ENCODE measurements at places on chromosomes 6 and 20.

DNA sequence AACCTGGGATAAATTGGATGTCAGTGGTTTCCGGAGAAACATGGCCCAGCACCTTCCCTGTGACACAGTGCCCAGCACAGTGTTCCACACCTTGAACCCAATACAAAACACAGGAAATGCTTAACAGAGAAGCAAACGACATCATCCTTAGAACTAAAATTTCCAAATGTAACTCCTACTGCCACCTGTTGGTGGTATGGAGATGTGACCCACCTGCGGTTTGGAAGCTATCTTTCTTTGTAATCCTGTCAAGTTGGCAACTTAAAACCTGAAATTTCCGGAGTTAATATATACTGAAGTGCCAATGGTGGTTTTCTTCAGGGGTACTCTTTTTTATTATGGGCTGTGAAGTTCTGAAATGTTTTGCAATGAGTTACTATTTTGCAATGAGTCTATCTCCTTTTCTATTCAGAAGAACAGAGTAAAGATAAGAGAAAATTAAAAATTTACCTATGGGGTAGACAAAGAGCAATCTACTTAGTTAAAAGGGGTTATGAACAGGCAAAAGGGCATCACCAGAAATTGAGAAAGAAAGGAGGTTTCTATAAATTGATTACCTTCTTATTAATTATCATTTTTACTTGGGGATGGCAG lies 658.8 kb downstream of the PTPRT start:
- DNase-seq, result no peak

- DNase-seq, result no peak
Measured at GRCh38 chr6:38610050-38610625, 29.6 kb downstream of the BTBD9 start.

- no peak for DNase-seq
Measured at GRCh38 chr6:46220352-46221221, 49.8 kb upstream of the ENPP5 start.

- DNase-seq, result peak; percentile 8
Measured at GRCh38 chr6:5626727-5627426, 365.6 kb downstream of the FARS2 start.

- DNase-seq, result no peak
Measured at GRCh38 chr6:142302421-142303175, 791 bp downstream of the ADGRG6 start.

DNA sequence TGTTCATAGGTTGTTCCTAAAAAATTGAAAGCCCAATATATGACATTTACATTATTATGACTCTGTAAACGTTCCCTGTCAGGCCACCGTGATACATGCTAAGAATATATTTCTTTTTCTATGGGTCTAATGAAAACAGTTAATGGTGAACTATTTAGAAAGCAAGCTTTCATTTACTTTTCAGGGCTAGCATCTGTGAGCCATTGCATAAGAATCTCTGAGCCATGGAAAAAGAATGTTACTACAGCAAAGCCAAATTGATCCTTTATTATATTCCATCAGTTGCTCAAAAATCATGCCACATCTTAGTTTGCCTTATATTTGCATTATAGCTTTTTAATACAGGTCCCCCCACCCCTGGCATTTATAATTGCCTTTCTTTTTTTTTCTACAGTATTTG lies 275.5 kb downstream of the ZFAND3 start:
- no peak for DNase-seq

DNA sequence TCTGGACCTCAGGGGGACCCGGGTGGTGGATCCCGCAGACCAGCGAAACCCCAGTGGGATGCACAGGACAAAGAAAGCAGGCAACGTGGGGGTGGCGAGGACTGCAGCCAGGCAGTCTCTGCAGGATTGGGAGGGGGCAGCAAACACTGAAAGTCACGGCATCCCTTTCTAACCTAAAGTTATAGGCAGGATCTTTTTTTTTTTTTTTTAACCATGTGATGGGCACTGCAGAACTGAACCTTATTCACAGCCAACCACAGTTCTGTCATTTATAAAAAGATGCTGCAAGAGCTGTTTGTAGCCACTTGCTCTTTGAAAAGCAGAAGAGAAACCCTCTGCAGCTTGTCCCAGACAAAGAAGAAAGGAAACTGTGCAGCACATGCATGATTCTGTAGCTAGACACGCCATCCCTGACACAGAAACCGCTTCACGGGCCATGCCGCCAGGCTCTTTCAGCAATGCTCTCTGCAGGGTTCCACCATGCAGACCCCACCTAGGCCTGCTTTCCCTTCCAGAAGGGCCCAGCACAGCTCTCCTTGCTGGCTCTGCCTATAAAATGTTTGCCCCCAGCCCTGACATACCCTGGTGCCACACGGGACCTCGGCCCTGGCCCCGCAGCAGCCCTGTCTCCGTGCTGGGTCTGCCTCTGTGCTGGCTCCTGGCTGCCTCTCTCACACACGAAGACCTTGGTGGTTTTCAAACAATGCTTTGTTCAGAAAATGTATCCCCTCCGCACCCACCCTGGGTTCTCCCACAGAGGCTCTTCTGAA lies 70.8 kb downstream of the PYGB start:
- DNase-seq, result no peak

DNA sequence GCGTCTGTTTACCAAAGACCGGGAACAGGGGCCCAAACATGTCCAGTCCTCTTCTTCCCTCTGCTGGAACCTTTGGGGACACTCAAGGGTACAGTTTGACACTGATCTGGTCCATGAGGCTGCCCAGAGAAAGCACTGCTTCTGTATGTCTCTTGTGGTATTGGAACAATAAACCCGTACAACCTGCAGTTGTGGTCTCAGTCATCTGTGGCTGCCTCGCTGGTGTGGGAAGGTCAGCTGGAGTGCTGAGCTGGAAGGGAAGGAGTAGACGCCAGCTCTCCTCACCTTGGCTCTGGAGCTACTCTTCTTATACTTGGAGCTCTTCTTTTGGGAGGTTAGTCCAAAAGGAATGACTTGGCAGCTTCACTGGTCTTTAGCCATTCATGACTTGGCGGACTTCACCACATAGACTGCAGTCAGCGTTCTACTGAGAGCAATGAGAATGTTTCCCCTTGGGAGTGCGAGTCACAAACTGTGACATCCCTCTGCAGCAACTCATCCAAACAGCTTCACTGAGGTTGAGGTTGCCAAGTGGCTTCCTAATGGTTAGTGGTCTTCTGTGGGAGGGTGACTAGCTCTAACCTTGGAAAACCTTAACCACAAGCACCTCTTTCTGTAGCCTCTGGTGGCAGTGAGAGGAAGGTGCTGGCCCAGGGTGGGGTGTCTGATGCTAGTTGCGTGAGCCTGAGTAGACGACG lies 81.2 kb downstream of the ASXL1 start:
- DNase-seq, result no peak

DNA sequence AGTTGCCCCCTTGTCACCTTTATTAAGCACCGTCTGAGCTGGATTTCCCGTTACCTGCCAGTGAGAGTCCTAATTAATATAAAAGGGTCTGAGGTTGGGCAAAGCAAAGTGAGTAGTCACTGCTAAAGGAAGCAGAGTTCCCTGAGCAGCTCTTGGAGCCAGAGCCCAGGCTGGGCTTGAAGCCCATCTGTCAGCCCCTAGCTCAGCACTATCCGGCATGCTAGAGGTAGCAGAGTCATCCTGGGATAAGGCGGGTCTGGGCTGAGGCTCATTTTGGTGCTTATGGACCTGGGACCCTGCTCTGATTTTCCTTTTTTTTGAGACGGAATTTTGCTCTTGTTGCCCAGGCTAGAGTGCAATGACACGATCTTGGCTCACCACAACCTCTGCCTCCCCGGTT lies 46.2 kb downstream of the ADNP start:
- DNase-seq, result no peak

- no peak for DNase-seq
Measured at GRCh38 chr6:76230711-76231110, 158.2 kb upstream of the IMPG1 start.

DNA sequence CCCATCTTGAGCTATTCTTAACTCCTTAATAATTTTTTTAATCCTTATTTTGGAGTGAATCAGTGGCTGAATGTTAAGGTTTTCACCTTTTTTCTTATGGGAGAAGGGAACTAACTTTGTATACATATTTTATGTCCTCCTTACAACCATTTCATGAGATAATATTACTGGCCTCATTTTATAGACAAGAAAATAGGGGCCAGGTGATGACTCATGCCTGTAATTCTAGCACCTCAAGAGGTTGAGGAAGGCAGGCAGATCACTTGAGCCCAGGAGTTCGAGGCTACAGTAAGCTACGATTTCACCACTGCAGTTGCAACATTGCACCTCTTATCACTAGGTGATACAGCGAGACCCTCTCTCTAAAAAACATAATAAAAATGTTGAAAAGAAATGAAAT lies 128.7 kb downstream of the TMEM242 start:
- no peak for DNase-seq

DNA sequence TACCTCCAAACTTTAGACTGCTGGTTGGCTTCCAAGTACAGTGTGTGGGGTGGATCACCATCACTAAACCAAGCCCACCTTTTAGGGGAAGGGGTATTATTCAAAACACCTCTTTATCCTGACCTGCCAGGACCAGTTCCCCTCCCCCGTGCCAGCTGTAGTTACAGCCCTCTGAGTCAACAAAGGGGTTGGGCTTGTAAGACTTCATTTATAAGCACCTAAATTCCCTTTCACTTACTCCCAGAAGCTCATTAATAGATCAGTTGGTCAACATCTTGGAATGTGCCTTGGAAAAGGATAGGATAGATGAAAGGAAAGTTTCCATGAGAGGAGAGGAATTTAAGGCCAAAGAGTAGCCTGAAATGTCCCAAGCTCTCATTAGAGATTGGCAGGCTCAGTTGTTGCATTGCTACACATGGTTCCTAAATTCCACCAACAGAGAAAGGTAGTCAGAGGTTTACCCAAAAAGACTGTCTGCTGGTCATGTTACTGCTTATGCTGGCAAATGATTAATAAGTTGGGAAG lies 59.2 kb downstream of the TNFAIP3 start:
- DNase-seq, result no peak

DNA sequence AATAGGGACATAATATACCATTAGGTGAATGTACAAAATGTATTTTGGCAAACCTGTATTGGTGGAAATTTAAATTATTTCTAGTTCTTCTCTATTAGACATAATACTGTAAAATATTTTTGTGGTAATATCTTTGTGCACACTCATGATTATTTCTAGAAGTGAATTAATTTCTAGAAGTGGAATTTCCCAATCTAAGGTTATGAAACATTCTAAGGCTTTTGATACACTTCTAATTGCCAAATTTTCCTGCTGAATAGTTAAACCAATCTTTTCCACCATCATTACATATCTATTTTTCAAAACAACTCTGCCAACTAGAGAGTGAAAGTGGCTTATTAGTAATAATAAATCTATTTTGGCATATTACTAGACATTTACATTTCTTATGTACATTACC lies 1.8 kb upstream of the CCND3 start:
- no peak for DNase-seq

GRCh38 chr20:18545566-18545965 lies 21.7 kb upstream of the SMIM26 start:
- no peak for DNase-seq

DNA sequence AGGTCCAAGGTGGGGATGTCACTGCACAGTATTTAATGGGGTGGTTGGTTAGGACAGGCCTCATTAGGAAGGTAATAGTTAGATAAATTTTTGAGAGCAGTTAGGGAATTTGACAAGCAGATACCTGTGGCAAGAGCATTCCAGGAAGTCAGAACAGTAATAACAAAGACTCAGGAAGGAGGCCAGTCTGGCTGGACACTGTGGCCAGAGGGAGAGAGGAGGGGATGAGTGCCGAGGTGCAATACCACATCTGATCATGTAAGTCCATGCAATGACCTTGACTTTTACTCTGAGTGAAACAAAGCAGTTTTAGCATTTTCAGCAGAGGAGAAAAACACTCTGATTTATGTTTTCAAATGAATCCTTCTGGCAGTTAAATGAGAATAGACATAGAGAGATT lies 990.7 kb upstream of the FLRT3 start:
- no peak for DNase-seq

- no peak for DNase-seq
Measured at GRCh38 chr20:45500022-45500421, 15.4 kb downstream of the SPINT3 start.

GRCh38 chr20:10007747-10008146 lies 27.0 kb upstream of the ANKEF1 start:
- DNase-seq, result no peak

DNA sequence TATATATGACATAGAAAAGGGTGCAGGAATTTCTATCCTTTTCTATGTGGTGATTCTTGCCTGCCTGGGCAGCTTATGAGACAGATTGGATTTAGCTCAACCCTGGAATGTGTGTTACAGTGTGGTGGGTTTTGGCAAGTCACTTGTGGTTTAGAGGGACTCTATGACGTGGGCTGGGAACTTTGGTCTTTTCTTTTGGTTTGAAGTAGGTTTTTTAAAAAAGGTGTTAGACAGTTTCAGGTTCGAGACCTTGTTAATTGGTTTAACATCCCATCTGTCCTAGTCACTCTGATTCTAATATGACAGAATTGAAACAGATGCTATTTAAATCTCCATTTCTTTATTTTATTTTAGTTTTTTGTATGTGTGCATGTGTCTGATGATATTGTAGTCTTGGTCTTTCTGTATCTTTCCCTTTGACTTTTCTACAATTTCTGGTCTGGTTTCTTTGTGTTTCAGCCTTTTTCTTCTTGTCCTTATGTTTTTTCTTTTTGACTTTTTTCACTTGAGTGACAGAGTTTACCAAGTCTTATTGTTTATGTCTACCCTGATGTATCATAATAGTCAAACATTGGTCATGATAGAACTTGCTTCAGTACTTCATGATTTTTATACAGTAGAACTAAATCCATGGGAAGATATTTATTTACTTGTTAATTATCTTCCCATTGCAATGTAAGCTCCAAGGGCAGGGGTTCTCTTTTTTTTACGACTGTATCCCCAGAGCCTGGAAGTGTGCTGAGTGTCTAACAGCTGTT lies 174.3 kb downstream of the CDKAL1 start:
- peak; percentile 16 for DNase-seq

GRCh38 chr20:4740774-4741431 lies 19.2 kb downstream of the PRND start:
- peak; percentile 69 for DNase-seq

- DNase-seq, result no peak
Measured at GRCh38 chr20:36352843-36353553, 46.9 kb downstream of the DLGAP4 start.

DNA sequence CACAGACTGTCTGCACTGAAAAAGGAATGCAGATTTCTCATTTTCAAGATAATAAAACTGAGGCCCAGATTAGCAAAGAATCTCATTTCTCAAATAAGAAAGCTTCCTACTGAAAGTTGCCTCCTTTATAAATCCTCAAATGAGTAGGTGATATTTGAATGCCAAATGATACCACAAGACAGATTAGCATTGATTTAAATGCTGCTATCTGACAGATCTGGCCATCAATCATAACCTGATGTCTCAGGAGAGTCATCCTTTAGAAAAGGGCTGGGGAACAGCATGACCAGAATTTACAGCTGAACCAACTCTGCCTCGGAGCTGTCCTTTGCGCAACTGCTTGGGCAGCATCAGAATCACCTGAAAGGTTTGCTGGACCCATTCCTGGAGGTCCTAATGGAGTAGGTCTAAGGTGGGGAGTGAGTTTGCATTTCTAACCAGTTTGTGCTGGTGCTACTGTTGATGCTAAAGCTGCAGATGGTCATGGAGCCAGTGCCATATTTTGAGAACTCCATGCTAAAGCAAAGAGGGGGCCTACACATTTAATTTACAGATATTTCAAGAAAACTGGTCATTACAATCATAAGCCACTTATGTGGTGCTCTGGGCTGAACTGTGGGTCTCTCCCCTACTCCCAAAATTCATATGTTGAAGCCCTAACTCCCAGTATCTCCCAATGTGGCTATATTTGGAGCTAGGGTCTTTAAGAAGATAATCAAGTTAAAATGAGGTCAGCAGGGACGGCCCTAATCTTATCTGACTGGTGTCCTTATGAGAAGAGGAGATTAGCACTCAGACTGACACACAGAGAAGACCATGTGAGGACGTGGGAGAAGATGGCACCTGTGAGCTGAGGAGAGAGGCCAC lies 295.5 kb upstream of the JARID2 start:
- no peak for DNase-seq
